RPMI8226 (cell line): ENCODE measurements at places on chromosomes 12 and 14.

DNA sequence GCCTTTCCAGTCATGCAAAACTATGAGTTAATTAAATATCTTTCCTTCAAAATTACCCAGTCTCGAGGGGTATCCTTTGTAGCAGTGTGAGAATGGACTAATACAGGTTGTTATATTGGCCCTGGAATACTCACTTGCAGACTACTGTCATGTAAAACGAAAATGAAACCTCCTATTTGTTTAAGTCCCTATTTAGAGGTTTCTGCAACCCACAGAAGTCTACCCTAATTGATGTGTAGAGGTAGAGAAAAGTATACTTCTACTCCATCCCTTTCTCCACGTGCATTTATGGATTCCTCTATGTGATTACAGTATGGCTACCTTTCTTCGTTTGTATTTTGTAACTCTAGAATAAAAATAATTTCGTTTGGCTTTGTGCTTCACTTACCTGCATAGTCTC is 371.1 kb downstream of the FSCB start:
- DNase-seq, result no peak

DNA sequence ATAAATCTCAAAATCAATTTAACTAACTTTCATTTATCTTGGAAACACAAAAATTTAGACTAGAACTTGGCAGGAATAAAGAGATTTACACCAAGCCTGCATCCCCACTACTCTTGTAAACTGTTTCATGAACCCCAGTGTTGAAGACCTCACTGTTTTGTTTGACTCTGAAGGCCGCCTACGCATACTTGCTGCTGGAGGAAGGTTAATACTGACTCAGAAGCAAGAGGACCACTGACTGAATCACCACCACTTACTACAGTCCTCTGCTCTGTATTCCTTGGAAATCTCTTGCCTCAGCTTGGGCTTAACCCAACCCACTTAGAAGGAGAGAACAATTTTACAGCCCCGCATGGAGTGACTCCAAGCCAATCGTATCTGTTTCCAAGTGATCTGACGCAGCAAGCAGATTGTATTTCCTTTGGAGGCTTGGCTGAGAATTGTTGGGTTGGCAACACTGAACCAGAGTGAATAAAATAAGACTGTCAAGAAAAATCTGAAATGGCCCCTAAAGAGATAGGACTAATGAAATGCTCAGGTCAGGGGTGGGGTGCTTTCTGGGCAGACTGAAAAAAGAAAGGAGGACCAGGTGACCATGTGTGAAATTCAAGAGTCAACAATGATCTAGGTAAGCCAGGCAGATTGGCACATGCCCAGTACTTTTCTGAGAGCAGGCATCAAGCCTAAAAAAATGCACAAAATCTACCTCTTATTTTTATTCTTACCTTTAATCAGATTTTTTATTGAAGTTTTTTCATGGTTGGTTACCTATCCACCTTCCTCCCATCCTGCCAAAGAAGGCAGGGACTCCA is 248.6 kb downstream of the ZFP36L1 start:
- DNase-seq, result no peak

DNA sequence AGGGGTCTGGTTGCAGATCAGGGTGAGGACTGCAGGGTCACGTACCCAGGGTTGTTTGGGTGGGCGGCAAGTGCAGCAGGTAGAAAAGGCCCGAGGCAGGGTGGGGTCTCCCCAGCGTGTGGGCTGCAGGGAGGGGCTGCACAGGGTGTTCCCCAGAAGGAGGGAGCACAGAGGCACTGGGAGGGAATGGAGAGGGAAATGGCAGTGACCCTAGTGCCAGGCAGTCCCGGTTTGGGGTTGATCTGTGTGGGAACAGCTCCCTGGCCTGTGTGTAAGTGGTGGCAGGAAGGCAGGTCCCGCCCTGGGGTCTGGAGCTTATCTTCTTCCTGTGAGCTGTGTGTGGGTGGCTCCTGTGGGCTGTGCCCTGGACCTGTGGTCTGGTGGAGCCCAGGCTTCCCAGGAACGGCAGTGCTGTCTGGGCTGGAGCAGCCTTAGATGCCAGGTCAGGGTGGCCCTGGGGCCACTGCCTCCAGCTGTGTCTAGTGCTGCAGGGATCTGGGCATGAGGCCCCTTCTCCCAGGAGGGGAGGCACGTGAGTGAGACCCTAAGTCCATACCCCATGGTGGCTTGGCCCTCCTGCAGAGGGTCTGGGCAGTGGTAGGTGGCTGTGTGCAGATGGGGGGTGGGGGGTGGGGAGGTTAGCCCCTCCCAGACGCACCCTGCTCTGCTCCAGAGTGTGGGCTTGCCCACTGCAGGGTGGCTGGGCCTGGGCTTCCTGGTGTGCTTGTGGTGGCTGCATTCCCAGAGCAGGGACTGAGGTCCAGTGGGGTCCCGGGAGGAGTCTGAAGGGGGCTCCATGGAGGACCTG is 363.5 kb downstream of the TMEM121 start:
- DNase-seq, result no peak

GRCh38 chr12:40055228-40055579 is 50.7 kb downstream of the SLC2A13 start:
- no peak for DNase-seq

DNA sequence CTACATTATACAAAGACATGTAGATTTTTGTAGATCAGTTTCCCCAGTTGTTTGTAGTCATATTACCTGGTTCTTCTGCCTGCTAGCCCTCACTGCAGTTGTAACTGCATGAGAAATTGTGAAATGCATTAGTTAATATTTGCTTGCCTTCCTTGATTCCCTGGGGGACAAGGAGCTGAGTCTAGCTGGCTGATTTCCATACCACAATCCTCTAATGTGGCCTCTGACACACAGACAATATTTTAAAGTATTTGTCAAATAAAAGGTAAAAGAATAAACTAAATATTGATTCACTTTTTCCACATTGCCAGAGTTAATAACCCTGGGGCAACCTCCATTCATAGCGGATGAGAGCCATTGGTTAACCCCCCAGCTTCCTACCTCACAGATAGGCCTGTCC is 128.8 kb upstream of the TMEM132C start:
- no peak for DNase-seq

DNA sequence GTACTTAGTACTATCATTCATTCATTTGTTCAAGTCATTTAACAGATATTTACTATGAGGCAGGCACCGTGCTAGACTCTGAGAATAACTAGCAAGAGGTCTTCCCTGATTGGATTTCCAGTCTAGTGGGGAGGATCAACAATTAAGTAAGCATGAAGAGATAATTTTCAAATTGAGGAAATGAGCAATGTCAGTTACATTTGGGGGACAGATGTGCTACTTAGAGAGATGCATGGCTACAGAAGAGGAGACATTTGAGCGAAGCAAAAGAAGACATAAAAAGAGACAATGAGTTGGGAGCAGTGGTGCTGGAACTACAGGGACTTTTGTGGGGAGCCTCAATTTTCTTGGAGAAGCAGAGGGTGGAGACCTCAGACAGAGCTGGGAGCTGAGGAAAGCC is 7.7 kb downstream of the KCNA5 start:
- DNase-seq, result no peak

DNA sequence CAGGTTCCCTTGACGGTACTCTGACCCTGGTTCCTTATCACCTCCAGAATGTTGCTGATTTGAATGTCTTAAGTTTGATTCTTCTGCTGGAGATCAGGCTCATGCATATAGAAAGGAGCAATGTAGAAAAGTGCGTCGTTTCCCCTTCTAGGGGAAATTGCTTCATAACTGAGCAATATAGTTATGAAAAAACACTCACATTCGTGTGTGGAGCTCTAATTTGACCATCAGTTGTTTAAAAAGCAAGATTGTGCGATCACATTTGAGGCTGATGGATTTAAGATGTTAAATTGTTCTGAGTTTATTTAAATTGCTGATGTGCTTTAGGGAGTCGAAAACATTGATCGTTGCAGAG is 19.2 kb downstream of the PELI2 start:
- DNase-seq, result no peak

GRCh38 chr14:24483604-24484252 is 24.3 kb downstream of the CMA1 start:
- DNase-seq, result peak; percentile 21

DNA sequence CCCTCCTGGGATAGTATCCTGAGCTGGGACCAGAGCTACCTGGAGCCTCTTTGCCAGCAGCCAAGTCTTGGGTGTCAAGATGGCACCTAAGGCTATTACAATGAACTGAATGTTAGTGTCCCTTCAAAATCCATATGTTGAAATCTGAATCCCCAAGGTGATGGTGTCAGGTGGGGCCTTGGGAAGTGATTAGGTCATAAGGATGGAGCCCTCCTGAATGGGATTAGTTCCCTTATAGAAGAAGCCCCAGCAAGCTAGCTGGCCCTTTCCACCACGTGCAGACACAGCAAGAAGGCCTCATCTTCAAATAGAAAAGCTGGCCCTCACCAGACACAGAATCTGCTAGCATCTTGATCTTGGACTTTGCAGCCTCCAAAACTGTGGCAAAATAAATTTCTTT is 12.4 kb downstream of the NFKBIA start:
- no peak for DNase-seq

GRCh38 chr12:108959748-108960655 is 60.9 kb downstream of the SVOP start:
- DNase-seq, result no peak

- DNase-seq, result no peak
Measured at GRCh38 chr12:129520739-129521138, 383.1 kb downstream of the TMEM132D start.

DNA sequence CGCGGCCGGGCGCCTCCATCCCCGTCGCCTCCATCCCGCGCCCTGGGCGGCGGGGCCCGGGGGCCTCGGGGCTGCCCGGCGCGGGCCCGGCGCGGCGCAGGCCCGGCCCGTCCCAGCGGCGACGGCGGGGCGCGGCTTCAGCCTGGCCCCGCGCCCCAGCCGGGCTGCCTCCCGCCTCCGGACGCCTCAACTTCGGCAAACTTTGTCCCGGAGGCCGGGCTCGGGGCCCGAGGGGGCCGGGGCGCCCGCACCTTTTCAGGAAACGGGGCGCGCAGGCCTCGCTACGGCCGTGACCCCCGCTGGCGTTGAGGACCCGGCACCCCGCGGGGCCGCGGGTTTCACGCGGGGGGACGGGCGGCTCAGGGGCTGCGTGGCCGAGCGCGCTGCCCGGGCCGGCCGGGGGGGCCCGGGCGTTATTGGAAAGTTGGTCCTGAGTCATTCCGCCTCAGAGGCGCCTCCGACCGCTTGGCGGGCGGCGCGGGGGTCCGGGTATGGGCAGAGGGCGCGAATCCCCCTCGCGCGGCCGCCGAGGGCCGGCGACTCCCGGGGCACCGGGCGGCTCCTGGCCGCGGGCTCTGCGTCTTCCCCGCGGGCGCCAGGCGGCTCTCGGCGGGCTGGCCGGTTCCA is 575 bp downstream of the TRAF3 start:
- peak; percentile 24 for DNase-seq

GRCh38 chr12:1935242-1935641 is 16.8 kb upstream of the CACNA2D4 start:
- no peak for DNase-seq

GRCh38 chr12:64184216-64184615 is 37.9 kb downstream of the KICS2 start:
- DNase-seq, result no peak

DNA sequence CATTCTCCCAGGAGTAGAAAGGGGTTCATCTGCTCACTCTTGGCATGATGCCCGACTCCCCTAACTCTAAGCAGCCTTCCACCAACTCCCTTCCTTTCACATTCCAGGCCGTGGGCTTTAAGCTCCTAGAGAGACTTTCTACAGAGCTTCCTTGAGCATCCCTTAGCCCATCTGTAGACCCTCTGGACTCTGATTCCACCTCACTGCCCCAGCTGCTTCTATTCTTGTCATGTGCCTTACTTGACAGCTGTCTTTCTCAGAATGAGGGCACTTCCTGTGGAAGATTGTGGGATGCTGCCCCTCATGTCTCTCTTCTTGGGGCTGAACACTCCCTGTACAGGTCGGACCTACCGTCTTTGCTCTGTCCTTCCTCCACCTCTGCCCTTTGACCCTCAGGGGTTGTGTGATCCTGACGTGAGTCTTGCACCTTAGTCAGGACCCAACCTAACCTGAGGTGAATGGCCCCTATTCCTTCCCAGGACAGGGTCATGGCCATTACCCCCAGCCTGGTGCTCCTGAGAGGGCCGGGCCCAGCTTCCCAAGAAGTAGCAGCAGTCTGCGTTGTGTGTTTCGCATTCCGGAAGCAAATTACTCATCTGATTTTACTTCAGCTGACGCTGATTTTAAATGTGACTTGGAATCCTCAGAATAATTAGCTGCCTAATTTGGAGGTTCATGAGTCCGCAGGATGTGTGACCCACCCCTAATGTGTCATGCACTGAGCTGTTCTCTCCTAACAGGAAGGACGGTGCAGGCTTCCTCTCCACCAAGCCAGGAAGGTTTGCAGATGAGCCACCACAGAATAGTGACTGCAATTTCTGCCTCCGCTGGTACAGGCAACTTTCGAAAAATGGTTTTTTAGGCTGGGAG is 2.7 kb upstream of the GALNT6 start:
- DNase-seq, result no peak

DNA sequence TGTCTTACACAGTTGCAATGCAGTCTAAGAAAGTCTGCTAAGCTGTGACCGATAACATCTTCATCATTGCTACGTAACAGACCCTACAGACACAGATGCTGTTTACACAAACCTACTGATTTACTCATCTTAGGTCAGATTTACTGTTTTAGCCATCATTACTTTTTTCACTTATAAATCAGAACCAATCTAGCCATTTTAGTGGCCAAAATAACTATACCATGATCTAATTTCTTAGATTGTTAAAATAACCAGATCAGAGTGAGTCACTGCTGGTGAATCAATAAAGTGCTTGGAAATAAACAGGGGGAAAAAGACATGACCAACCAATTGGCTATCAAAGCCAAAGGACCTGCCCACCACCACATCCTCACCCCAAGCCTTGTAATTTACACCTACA is 57.0 kb upstream of the FOXN3 start:
- DNase-seq, result no peak

DNA sequence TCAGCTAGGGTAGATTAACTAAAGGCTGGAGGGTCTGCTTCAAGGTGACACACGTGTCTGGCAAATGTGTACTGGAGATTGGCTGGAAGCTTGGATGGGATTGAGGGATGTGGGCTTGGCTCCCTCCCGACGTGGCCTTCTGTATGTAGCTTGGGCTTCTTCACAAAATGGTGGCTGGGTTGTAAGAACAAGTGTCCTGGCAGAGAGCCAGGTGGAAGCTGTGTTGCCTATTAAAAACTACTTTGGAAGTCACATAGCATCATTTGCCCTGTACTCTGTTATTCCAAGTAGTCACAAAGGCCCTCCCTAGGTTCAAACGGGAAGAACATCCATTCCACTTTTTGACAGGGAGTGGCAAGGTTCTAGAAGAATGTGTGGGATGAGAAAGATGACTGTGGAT is 174.1 kb upstream of the PRICKLE1 start:
- DNase-seq, result no peak

- no peak for DNase-seq
Measured at GRCh38 chr12:68962877-68963855, 30.2 kb upstream of the CPM start.

DNA sequence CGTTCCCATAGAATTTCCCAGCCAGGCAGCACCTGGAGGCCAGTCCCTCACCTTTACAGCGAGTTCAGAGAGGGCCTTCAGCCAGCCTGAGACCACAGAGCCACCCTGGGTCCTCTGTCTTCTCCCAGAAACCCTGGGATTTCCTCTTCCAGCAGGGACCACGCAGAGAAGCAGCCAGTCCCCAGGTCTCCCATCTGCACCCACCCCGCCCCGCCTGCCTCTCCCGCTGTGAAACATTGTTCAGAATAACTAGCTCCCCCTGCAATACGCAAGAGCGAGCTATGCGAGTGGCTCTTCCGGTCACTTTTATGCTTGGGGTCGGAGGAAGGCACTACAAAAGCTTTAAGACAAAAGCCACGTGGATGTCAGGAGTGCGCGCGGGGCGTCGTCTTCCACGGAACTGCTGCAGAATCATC is 77.8 kb downstream of the SERPINA3 start:
- DNase-seq, result no peak
